NCI-H446 treated with DMSO at 0.1 percent for 48 hours (cell line): ENCODE measurements at places on chromosomes 3 and 15.

DNA sequence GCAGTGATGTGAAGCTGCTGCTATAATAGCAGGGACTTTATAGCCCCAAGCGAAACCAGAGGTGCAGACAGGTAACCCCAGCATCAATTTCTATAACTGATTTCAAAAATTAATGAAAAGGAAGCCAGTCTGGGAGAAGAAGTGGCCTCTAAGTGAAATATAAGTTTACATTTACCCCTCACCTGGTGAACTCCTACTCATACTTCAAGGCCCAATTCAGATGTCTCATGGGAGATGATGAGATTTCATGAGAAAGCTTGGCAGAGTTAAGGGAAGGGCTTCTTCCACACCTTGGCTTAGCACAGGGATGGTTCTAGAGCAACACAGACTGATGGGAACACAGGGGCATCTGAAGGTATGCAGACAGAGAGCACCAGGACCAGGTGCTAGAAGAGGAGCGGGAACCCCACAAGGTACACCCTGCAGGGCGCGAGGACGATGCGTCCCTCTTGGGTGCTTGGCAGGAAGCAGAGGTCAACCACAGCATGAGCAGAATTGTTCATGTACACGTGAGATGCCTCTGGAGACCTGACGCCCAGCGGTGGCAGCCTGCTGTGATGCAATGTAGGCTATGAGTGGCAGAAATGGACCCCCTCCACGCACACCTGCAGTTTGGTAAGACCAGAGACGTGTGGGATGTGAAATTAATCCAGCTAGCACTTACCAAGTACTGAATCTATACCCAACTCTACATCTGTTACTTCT is 102.9 kb downstream of the SRGAP3 start:
- DNase-seq: no peak

GRCh38 chr3:9957214-9957613 is 5.0 kb upstream of the PRRT3 start:
- no peak for DNase-seq

GRCh38 chr3:109177908-109178307 is 41.4 kb downstream of the C3orf85 start:
- no peak for DNase-seq

- DNase-seq: peak; percentile 33
Observed at GRCh38 chr3:194536871-194537637, 50.3 kb upstream of the ATP13A3 start.
